NCI-H345 (cell line): ENCODE measurements at places on chromosomes 5 and 9.

- no peak for DNase-seq
These were observed 111.3 kb downstream of the EGFLAM start for GRCh38 chr5:38369692-38370091.

- no peak for DNase-seq
These were observed 53.9 kb downstream of the RAI14 start for GRCh38 chr5:34709861-34710673.

DNA sequence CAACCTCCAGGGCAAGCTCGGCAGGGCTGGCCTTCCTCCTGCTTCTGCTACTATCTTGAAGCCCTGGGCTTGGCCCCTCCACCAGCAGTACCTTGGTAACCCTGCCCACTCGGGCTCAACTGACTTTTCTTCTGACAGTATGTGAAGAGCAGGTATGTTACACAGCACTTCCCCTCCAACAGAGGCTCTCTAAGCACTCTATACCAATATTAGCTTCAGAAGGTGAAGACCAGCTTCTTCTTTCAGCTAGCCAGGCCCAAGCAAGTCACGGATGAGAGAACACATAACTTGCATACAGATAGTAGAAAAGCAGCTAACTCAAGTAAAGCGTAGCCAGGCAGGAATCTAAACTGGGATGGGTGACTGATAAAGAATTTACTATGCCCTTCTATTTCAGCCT lies 64.3 kb downstream of the FEM1C start:
- DNase-seq: no peak

GRCh38 chr5:119355685-119356611 lies at the start of gene TNFAIP8:
Gene TNFAIP8, plus strand, starts transcription at chr5:119356019. Its CDS starts 72 bp downstream, at chr5:119356091.
- DNase-seq: no peak

- DNase-seq: no peak
These were observed 8.1 kb downstream of the LRRC14B start for GRCh38 chr5:199197-199949.
